Stimulated activated CD4-positive, alpha-beta T cell treated with anti-CD3 and anti-CD28 coated beads, Interleukin-12 subunit alpha, Interleukin-12 subunit beta, amount 100 ng/mL, for 48 hours (primary cell): ENCODE measurements at places on chromosomes 7 and 10.

GRCh38 chr7:135748770-135749169 lies at the start of gene FAM180A:
TSS of gene FAM180A (minus strand) at chr7:135748813. CDS start at chr7:135748580, 233 bp downstream.
- DNase-seq = no peak

DNA sequence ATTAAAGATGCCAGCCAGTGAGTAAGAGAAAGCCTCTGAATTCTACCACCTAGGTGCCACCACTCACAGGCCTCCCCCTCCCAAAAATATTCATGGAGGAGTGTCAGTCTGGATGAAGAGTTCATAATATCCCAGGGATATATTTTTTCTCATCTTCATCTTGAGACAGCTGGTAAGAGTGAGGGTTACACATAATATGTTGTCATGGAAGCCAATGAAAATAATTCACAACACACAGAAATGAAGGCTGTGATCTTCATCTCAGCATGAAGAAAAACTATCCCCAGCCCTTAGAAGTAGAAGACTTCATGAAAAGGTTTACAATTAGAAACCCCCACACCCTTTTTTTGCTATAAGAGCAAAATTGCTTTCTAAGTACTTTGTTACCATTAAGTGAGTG lies 175.6 kb downstream of the DNAH11 start:
- no peak for DNase-seq

DNA sequence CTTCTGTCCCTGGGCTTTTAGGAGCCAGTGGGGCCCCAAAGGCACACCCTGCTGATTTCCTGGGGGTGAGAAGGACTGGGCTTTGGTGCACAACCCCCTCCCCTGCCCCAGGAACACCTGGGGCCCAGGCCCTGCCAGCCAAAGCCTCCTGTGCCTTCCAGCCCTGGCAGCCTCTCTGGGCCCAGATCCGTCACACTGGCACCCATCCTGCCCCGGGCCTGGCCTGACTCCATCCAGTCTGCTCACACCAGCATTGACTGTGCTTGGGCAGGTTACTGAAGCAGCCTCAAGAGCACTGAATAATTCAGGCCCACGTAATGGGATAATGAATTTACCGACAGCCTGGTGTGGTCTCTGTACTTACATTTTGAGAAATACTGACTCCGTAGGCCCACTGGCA lies 12.0 kb upstream of the COMTD1 start:
- no peak for DNase-seq

DNA sequence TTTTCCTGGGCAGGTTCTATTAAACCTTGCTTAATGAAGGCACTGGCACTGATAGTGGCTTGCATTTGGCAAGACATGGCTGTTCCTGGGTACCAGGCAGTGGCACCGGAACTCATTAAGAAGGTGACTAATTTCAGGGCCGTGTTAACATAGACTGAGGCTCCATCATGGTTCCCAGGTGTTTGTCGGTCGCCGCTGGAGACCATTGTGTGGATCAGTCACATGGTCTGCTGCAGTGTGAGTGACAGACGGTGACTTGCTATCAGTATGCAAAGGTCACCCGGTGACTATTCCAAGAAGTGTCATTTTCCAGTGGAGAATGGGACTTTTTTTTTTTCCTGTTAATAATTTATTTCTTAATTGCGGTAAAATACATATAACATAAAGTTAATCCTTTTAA lies 106.3 kb downstream of the INSYN2A start:
- DNase-seq = no peak
